ENCODE measurements at places on chromosomes 5 and 9.

DNA sequence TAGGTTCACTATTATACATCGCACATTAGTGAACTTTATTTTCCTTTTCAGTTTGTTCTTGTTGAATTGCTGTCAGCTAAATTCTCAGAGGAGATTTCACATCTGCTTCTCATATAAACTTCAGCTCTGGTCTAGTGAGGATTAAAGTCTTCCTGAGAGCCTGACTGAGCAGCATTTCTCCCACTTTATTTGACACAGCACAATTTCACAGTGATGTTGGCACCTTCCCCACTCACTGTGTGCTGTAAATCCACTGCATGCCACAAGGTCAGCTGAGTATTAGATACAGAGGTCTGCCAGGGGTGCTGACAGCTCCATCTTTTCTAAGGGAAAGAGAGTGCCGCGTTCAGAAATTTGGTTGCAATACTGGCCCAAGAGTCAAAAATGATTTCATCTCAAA, 567.4 kb downstream of the PRR16 start:
- DNase-seq: no peak

DNA sequence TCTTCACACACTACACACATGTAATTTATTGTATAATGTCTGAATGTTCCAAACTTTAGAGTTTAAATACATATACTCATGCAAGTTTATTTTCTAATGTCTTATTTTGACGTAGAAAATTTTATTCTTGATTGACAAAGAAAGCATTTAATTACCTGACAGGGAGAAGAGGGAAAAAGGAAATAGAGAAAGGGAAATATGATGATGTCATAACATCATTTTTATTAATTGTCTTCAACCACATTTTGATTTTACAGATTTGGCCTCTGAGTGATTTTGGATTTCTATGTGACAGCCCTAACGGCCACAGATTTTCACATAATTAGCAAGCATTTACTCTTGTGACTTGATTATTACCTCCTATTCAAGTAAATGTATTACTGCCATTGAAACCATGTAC, 106.1 kb upstream of the FSTL4 start:
- DNase-seq: no peak

DNA sequence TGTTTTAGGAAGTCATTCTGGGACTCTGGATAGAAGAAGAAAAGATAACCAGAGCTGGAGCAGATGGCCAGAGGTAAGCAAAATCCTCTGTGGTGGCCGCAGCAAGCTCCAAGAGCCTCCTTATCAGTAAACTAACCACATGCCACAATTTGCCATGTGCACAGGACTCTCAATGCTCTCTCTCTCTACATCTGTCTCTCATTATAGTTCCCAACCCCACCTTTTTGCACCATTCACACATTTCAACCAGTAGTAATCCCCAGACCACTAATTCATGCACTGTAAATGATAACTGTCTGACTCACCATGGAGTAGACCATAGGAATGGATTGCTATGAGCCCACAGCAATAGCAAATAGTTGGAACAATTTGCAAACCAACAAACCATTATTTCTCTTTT, 526.1 kb downstream of the TLR4 start:
- DNase-seq: no peak

DNA sequence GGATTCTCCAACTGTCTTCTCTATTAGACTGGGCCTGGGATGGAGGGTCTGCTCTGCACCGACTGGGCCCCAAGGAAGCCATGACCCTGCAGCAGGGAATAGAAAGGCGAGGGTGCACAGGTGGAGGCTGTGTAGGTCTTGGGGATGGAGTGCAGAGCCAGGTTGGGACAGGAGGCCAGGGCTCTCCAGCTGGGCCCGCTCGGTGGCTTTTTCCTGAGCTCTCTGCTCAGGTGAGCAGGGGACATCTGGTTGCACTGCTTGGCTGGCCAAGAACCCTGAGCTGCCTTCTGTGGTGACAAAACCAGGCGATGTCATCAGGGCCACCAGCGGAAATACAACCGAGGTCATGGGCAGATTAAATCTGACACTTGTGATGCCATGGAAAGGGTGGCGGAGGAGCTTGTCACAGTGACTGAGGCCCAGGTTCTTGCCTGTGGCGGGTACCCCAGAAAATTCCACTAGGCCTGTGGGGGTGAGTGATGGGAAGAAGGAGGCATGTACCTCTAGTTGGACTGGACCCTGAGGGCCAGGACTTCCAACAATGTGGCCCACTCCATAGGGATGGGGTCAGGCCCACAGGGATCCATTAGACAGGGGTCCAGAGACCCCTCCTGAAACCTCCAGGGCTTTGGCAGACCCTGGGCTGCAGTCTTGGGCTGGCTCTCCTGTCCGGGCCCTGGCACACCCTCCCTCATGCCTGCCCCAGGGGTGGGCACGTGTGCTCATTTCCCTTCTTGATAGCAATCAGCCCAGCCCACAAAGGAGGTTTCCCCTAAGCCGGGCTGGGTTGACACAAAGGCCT, 4.4 kb upstream of the IL3 start:
- no peak for DNase-seq

- DNase-seq: no peak
Measured at GRCh38 chr5:165157219-165157618, 1651.8 kb downstream of the MAT2B start.

DNA sequence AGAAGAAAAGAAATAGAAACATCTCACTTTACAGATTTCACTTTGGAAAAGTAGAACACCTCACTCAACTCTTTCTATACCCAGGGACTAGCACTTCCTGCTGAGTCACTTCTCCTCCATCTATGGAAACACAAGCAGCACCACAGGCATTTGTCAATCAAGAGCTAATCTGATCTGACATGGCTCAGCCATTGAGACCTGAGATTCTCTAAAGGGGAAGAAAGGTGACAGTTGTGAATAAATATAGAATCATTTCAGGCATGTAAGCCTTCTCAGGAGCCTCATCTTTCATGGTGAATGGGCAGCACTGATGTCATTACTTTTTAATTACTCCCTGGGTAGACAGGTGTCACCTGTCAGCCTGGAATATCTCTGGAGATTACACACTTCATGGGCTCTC, 559.8 kb downstream of the HINT1 start:
- no peak for DNase-seq

DNA sequence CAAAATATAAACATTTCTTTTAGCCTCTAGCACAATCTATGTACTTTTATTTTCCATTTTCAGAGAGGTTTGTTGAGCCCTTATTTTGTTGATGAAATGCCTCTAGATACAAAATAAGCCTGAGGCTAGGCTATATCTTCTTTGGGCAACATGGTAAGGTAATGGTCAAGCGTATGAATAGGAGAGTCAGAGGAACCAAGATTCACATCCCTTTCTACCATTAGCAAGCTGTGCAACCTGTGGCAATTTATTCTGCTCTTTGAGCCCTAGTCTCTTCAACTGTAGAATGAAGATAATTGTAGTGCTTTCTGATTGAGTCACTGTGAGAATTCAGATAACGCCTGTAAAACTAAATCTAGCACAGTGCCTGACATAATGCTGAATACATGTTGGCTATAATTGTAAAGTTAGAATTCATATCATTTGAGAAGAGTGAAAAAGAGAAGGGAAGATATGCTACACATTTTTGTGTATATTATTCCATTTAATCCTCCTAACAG, 412.5 kb downstream of the CCDC171 start:
- no peak for DNase-seq

- no peak for DNase-seq
Measured at GRCh38 chr5:44747396-44747795, 61.4 kb upstream of the MRPS30 start.

GRCh38 chr9:96554801-96555566, 64.7 kb downstream of the CDC14B start:
- no peak for DNase-seq

- DNase-seq: no peak
Measured at GRCh38 chr5:136703706-136704105, 338.4 kb upstream of the TRPC7 start.

DNA sequence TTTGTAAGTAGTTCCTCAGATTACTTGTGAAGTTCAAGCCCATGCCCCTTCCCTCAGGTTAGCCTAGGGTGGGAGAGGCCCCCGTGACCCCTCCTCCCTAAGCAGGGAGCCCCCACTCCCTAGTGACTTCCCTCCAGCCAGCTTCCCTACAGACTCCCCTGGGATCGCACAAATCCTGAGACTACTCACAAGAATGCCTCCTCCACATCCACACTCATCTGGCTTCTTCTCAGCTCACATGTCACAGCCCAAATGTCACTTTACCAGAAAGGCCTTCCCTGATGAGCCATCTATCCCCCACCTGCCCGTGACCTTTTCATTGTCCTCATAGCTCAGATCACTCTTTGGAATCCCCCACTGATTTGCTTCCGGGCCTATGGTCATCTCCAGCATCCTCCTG, 96.7 kb upstream of the ARAP3 start:
- DNase-seq: no peak

- no peak for DNase-seq
Measured at GRCh38 chr9:37390759-37391158, 31.7 kb upstream of the GRHPR start.

DNA sequence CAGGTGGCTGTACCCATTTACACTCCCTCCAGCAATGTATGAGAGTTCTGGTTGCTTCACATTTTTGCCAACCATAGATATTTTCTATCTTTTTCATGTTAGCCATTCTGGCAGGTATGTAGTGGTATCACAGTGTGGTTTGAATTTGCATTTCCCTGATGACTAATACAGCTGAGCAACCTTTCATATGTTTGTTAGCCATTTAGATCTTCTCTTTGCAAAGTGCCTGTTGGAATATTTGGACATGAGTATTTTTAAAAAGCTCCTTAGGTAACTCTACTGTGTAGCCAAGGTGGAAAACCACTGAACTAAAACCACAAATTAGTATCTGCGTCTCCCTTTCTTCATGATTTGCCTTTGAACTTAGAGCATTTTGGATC, 31.9 kb downstream of the IRF1 start:
- DNase-seq: no peak

DNA sequence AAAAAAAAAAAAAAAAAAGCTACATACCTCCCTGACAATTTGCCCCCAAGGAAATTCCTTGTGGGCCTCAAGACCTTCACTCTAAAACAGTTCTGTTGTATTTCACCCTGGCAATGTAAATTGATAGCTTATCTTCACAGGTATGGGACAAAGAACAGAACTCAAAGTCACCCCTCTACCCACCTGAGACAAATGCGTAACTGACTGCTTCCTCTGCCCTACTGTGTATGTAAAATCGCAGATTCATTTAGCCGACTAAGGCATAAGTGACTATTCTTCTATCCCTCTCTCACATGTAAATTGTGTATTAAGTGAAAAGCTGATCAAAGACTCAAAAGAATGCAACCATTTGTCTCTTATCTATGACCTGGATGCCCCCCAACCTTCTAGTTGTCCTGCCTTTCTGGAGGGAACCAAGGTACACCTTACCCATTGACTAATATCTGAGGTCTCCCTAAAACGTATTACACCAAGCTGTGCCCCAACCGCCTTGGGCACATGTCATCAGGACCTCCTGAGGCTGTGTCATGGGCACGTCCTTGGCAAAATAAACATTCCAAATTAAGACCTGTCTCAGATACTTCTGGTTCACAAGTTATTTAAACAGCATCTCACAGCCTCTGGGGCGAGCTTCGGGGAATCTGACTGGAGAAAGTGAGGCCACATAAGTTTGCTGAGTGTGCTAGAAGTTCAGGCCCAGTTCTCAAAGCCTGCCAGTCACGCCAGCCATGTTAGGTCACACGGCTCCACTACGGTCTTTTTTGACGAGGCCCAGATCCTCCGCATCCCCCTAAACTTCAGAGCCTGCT, 954 bp downstream of the TBCA start:
- no peak for DNase-seq

DNA sequence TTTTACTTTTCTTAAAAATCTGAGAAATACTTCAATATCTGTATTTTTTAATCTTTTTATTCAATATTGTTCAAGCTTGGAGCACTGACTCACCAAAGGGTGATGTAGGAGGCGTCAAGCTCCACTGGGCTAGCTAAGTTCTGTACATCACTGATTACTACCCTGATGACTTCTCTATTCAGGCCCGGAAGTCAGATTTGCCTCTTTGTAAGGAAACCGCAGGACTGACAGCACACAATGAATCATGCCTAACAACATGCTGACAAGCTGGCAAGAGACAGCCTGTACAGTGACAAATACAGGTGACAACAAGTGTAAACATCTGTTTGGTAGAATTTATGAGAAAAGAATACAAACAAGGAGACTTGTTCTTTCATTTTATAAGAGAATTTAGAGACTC, 627.9 kb upstream of the RORB start:
- peak; percentile 13 for DNase-seq

GRCh38 chr9:76926324-76926741, 20.4 kb upstream of the PRUNE2 start:
- DNase-seq: no peak

DNA sequence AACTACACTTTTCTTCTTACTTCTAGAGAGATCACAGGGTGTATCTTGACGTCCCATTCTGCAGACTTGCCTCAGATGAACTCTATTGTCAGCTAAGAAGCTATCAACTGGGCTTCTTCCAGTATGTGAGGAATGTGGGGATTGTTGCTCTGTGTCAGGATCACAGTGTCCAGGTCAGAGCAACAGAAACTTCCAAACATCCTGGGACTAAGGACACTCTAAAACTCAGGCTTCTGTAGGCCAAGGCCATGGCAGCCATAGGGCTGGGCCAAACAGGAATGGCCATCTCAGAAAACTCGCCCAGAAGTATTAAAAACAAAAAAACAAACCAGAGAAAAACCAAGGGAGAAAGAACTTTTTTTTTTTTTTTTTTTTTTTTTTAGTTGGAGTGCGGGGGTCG, 210.0 kb upstream of the CLINT1 start:
- DNase-seq: no peak

- no peak for DNase-seq
Measured at GRCh38 chr9:105331755-105332154, 87.3 kb downstream of the SLC44A1 start.

GRCh38 chr9:14092344-14092743, 221.6 kb downstream of the NFIB start:
- no peak for DNase-seq

- DNase-seq: no peak
Measured at GRCh38 chr5:151454166-151454565, 6.8 kb downstream of the SLC36A1 start.

DNA sequence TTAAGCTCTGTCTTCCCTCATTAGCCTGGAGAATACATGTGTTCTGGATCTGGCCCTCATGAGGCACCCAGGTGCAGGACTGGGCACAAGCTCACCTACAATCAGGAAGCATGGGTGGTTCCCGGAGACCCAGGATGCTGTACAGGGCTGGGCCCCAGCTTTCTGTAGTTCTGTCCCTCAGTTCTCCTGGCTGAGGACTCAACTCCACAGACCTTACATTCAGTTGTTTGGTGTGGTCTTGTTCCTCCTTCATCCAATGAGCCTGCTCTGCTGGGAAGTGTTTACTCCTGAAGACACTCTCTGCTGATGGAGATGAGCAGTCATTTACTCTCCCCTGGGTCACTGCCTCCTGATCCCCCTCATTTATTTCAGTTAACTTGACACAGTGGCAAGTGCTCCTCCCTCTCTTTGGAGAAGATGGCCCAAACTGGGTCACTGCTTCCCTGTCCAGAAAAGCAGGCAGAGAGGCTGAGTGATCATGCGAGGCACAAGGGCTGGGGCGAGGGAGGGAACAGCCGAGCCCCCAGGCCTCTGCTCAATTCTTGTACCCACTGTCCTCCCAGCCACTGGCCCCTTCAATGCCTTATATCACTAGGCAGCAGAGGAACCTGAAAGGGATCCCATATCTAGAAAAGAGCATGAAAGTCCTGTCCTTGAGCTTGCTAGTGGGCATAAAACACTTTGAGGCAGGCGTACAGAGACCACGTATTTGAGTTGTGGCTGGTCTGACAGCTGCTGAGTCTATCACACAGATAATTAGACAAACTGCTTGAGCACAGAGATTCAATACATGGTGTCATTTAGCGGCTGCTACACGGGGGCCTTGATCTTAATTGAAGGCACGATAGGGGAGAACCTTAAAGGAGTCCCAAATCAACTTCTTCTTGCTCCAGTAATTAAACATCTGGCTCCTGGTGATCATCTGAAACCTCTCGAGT, 221.7 kb downstream of the FSTL4 start:
- no peak for DNase-seq
